Gastroesophageal sphincter (tissue), 4 donors: ENCODE measurements at places on chromosomes 7 and 10.

GRCh38 chr7:151759591-151760042 lies 117.3 kb downstream of the PRKAG2 start:
- peak; percentile 31 for ATAC-seq

DNA sequence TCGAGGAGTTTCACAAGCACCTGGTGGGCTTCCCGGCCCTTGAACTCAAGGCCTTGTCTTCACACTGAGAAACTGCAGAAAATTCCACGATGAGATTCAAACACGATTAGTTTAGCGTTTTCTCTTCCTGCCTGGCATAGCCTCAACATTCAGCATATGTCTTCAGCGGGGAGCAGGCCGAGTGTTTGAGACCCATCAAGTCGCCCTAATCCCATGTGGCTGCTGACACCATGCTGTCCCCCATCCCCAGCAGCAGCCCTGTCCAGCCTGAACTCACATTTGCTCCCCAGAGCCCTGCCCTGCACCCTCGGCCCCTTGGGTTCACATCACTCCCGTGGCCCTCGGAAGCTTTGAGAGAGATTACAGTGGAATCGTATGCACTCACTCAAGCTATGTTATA lies 35.3 kb upstream of the RBM33 start:
- ATAC-seq: no peak

DNA sequence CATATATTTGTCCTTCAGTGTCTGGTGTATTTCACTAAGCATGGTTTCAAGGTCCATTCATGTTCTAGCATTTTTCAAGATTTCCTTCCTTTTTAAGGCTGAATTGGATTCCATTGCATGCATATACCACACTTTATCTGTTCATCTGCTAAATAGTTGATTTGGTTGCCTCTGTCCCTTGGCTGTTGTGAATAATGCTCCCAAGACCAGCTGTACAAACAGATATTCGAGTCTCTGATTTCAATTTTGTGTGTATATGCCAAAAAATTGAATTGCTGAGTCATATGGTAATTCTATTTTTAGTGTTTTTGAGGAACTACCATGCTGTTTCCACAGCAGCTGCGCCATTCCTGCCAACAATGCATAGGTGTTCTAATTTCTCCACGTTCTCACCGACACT lies 216.4 kb downstream of the NRG3 start:
- ATAC-seq: no peak

DNA sequence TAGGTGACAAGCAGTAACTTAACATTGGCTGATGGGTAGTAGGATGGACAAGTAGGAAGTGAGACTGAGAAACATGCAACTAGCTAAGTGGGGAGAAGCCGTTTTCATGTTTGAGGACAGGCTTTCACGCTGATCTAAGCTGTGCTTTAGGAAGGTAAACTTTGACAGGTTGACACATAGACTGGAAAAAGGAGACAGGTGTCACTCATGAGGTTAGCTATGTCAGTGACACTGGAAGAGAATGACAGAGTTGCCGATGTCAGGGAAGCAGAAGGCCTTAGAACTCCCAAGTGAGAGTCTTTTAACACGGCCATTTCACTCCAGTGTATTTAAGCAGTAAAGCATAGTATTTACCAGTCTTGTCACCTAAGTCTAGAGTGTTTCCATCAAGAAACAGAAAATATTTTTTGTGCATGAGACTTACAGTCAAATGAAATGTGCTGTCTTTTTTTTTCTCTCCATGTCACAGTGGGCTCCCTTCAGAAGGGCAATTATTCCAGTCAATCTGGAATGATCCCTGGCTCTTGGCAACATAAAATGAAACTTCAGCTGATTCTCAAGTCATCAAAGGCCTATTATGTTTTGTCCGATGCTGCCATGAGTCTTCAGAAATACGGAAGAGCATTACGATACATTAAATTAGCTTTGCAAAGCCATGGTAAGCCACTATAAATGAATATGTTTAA lies 20.6 kb downstream of the EDRF1 start:
- no peak for ATAC-seq

DNA sequence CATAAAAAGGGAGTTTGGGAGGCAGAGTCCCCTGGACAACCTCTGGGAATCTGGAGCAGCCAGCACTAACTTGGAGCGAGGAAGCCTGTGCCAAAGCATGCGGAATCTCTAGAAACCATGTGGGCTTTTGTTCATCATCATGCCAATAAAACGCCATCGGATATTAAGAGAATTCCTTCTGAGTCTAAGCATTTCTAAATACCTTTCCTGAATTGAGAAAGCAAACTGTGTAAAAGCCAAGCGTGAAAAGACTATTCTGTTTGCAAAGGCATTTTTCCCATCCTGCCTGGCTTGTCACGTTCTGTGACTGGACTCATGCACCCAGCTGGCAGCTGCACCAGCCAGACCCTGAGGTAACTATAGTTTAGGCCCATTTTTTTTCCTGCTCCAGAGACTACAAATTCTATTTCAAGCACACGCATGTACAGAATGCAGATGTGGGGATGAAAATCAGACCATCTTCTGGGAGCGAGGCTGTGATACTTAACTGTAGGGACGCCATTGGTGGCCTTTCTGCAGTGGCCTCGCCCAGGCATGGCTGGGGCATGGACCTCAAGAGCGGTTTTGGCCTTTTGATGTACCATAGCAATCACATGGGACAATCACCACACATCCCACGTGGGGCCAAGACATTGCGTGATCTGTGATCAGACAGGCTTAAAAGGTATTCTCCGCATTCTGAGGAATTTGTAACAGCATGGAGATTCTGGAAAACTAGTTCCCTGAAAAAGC lies 218.9 kb downstream of the KIAA1217 start:
- ATAC-seq: no peak

GRCh38 chr7:117972606-117973005 lies 99.4 kb upstream of the CTTNBP2 start:
- ATAC-seq: peak; percentile 71

DNA sequence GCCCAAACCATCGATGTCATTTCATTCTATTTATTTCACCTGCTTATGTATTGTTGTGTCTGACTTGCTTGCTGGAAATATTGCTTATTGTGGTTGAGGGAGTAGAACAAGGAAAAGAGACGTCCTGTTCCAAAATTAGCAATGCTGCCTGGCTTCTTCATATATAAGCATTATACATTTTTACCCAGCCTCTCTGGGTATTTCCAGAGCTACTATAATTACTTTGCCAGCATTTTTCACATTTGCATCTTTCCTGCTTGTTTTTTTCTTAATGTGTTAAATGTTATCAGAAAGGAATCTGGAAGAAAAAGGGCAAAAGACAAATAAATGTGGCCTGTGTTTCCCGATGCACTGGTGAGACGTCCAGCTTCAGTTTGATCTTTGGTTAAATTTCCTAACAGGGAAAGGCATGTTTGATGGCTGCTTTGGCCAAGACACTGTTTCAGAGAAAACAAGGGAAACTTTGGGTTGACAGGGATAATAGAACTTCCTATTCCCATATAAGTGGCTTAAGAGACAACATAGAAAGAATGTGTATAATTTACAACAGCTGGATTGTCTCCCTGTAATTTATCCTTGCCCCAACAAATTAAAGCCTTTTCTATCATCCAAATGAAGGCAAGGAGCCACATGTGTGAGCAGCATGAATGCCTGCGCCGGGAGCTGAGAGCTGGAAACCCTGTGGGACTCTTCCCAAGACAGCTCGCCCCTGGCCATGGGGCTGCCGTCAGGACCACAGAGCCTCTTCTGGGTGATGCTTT lies 671.1 kb upstream of the CELF2 start:
- ATAC-seq: no peak

DNA sequence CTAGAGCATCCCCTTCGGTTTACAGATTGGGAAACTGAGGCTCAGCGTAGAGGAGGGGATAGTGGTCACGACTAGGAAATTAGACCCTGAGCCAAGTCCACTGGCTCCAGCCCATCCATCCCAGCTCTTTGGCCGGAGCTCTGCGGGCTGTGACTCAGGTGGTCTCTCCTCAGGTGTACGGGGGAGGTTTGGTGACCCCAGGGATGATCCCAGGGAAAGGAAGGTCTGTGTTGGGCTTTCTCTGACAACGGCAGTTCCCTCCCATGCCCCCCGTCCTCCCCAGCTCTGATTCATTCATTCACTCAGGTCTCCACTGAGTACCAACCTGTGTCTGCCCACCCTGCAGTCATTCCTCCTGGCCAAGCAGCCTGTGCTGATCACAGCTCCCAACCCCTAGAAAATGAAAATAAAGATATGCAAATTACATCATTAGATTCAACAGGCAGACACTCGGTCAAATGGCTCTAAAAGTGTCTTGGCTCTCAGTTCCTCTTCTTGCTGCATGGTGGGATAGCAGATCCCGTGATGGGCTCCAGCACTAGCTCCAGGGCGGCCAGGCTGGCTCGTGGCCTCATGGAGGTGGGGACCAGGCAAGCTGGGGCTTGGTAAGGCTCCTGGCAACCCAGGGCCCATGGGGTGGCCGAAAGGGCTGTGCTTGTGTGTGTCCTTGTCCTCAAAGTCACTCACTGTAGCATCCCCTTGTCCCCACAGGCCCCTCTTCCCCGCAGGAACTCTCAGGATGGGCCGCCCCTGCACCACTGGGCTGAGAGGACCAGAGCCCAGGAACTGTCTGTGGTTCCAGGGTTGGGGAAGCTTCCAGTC lies 37.8 kb downstream of the CLRN3 start:
- ATAC-seq: no peak

GRCh38 chr7:128831178-128831993 lies 1.2 kb downstream of the FLNC start:
- peak; percentile 22 for ATAC-seq

GRCh38 chr10:74306227-74306982 lies 155.4 kb downstream of the ADK start:
- no peak for ATAC-seq

DNA sequence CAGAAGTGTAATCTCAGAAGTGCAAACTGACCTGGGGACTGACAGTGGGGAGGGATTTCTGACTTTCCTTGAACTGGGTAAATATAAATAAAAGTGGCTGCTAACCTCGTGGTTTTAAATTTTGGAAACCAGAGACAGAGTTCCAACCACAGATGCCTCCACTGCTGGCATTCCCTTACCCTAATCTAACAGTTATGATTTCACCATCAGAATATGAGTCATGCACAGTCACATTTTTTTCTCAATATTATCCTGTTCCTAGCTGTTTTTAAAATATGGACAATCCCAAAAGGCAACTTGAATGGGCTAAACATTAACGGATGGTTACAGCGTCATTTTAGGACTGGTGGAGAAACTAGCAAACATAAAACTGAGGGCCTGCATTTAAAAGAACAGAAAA lies 264.3 kb upstream of the INHBA start:
- ATAC-seq: peak; percentile 54

- no peak for ATAC-seq
Measured at GRCh38 chr10:49803988-49804387, 41.9 kb upstream of the OGDHL start.

DNA sequence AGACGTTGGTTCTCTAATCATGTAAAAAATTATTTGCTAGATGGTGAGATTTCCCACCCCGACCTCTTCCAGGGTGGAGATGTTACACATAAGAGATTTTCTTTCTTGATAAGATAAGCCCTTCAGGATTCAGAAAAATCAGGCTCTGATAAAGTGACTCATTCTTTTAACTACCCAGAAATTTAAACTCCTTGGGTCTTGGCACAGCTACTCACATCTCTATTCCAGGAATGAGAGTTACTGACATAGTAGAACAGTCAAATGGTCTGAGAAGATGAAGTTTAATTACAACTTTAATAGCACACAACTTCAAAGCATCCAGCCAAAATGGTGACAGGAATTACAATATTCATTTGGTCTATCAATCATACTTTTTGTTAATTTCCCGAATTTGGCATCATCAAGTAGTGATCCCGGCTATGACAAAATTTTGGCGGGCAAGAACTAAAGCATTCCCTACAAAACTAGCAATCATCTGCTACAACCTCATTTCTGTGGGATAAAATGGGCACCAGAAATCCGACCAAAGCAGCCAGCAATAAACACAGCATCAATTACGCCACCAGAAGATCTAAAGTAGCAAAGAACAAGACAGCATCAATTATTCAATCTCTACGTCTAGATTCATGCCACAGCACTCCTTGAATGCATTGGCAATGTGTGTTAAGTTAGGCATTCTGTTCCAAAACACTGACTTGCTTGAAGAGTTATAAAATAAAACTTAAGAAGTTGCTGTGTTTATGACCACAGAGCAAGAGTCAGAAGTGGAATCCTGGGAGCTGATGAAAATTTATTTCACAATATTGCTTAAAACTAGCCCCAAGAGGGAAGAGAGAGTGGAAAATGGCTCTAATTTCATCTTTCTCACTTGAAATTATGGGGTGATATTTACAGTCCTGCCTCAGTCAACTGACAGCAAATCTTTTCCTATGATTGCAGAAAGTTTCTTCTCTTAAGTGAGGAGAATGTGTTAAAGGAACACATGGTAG lies 565.7 kb upstream of the ANKRD30A start:
- no peak for ATAC-seq

DNA sequence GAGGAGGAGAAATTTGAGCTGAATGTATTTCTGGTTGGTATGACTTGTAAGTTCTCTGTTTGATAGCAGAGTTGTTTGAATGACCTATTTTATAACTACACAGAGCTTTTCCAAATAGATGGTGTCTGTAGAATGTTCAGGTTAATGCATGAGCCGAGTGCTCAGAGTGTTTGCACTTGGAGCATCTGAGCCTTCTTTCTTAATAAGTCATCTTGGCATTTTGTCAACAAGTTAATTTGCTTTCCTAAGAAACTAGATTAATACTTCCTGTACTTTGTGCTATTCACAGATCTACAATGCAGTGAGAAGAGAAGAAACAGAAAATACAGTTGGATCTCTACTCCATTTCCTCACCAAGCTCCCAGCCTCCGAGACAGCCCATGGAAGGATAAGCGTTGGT lies 138.2 kb downstream of the PLCE1 start:
- no peak for ATAC-seq

GRCh38 chr7:111855161-111855841 lies 293.0 kb upstream of the IMMP2L start:
- ATAC-seq: no peak

GRCh38 chr7:99789441-99790070 lies 5.6 kb upstream of the CYP3A4 start:
- no peak for ATAC-seq

DNA sequence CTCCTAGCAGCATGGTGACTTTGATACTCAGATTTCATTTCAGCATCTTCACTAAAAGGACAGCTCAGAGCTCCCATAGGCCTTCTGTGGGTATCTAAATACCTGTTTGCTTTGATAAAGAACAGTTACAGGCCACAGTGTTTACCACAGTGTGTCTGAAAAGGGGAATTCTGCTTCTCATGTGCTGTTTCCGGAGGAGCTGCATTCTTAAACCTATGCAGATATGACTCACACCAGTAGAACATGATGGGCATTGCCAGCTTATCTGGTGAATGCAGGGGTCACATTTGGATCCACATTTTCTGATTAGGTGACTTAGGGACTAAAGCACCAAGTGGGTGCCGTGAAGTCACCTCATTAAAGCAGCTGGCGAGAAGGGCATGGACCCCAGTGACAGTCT lies 52.6 kb downstream of the TRRAP start:
- ATAC-seq: no peak

DNA sequence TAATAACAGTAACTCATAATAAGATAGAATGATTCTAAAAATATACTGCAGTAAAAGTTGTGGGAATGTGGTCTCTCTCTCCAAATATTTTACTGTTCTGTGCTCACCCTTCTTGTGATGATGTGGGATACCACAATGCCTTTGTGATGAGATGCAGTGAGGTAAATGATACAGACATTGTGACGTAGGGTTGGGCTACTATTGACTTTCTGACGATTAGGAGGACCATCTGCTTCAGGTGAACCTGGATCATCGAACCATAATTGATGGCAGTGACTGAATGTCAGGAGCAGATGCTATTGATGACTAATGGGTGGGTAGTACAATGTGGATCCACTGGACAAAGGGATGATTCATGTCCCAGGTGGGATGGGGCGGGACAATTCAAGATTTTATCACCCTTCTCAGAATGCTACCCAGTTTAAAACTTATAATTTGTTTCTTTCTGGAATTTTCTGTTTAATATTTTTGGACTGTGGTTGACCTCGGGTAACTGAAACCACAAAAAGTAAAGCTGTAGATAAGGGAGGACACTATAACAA lies 73.9 kb upstream of the ARMC3 start:
- no peak for ATAC-seq
